ENCODE measurements at places on chromosomes 12 and 14.

DNA sequence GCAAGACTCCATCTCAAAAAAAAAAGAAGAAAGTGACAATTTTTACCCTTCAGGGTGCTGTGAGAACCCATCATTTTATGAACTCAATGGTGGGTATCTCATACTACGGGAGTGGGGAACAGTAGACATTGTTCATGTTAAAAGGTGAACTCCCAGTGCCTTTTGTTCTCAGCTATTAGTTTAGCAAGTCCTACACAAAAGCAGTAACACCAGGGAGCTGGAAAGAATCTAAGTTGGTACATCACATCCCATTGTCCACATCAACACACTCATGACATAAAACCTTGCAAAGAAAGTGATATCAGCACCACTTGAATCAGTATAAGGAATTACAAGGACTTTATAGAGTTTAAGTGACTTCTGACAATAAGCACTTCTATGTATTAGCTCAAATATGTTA, 47.4 kb upstream of the ABCC9 start:
- no peak for DNase-seq

- DNase-seq = no peak
Measured at GRCh38 chr14:59482541-59483331, 1.5 kb downstream of the L3HYPDH start.

GRCh38 chr12:95820096-95820703, 29.6 kb upstream of the NTN4 start:
- no peak for DNase-seq

GRCh38 chr14:97538749-97539410, 741.7 kb downstream of the VRK1 start:
- DNase-seq = no peak

GRCh38 chr14:76405627-76406026, 29.7 kb downstream of the ESRRB start:
- DNase-seq = no peak

- no peak for DNase-seq
Measured at GRCh38 chr12:121823101-121823726, 19.4 kb downstream of the SETD1B start.

GRCh38 chr12:42926232-42926631, 336.7 kb upstream of the PRICKLE1 start:
- no peak for DNase-seq

GRCh38 chr12:94126067-94126466, 22.3 kb upstream of the PLXNC1 start:
- no peak for DNase-seq

DNA sequence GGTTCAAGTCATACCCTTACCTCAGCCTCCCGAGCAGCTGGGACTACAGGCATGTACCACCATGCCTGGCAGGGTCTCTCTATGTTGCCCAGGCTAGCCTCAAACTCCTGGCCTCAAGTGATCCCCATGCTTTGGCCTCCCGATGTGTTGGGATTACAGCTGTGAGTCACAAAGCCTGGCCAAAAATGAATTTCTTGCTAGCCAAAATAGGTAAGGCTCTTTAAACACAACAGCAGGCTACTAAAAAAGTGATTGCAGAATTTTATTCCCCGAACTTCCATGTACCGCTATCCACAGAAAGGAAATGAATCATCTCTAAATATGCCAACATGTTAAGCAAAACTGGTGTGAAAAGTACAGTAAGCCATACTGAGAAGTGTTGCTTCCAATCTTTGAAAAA, 50.6 kb downstream of the WDHD1 start:
- DNase-seq = no peak
